Activated T-helper 1 cell treated with anti-CD3 and anti-CD28 coated beads, Interleukin-2, amount 50 U/mL, for 16 hours (primary cell): ENCODE measurements at places on chromosomes 12 and 14.
A peak's percentile ranks its signal among the peaks of the same experiment; 100 is the strongest.

DNA sequence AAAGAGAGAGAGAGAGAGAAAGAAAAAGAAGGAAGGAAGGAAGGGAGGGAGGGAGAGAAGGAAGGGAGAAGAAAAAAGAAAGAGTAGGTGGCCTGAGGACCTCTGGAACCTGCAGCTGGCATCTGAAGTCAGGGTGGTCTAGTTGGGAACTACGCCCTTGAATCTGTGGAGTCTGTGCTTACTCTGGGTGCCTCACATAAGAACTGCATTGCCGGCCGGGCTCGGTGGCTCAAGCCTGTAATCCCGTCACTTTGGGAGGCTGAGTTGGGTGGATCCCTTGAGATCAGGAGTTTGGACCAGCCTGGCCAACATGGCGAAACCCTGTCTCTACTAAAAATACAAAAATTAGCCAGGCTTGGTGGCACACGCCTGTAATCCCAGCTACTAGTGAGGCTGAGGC is 10.0 kb upstream of the NRDE2 start:
- DNase-seq: no peak

- DNase-seq: no peak
These were observed at the start of gene LRRC9 for GRCh38 chr14:59919570-59920377. TSS of gene LRRC9 (plus strand) at chr14:59920144.

GRCh38 chr14:67674139-67674479 is 323 bp downstream of the VTI1B start:
- peak; percentile 33 for DNase-seq

- no peak for DNase-seq
These were observed 8.7 kb downstream of the FLRT2 start for GRCh38 chr14:85538636-85539035.

- DNase-seq: no peak
These were observed 210.8 kb downstream of the PCNX1 start for GRCh38 chr14:71117839-71118743.

DNA sequence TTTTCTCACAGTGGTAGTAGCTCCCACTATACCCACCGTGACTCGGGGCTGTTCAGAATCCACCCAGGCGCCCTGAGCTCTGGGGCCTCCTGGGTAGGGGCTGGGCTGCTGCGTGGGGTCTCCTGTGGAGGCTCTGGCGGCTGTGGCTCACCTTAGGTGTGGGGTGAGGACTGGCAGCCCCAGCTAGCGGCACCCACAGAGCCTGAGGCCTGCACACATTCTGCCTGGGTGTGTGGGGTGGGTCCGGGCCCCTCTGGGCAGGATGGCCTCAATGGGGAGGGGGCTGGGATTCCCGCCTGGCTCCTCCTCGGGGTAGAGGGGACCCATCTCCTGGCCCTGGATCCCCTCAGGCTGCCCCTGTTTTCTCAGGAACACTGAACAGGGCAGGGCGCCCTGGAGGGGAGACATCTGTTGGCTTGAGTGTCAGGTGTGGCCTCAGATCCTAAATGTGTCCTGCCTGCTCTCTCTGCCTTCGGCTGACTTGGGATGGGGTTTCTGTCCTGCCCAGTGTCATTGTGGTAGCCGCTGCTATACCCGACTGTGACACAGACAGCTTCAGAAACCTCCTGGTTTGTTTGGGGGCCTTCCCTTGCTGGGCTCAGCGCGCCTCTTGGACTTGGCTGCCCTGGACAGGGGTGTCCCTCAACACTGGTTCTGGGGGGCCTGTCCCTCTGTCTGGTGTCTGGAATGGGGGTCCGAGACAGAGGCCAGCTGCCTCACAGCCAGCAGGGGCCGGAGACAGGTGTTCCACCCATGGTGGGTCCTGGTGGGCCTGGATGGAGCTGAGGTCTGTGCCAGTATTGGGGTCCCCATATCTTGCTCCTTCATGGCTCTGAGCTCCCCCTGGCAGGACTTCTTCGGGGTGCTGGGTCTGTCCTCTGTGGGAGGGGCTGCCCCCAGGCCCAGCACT is 354.9 kb downstream of the TMEM121 start:
- peak; percentile 3 for DNase-seq

DNA sequence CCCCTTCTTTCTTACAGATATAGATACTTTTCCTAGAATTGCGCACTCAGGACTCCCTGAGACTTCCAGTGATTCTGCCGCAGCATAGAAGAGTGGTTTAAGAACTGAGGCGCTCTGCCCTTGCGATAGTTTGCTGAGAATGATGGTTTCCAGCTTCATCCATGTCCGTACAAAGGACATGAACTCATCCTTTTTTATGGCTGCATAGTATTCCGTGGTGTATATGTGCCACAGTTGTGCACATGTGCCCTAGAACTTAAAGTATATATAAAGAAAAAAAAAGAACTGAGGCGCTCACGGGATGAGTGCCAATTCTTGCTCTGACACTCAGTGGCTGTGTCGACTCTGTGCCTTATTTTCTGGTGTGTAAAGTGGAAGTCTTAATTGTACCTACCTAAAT is 1.4 kb upstream of the CPM start:
- no peak for DNase-seq

DNA sequence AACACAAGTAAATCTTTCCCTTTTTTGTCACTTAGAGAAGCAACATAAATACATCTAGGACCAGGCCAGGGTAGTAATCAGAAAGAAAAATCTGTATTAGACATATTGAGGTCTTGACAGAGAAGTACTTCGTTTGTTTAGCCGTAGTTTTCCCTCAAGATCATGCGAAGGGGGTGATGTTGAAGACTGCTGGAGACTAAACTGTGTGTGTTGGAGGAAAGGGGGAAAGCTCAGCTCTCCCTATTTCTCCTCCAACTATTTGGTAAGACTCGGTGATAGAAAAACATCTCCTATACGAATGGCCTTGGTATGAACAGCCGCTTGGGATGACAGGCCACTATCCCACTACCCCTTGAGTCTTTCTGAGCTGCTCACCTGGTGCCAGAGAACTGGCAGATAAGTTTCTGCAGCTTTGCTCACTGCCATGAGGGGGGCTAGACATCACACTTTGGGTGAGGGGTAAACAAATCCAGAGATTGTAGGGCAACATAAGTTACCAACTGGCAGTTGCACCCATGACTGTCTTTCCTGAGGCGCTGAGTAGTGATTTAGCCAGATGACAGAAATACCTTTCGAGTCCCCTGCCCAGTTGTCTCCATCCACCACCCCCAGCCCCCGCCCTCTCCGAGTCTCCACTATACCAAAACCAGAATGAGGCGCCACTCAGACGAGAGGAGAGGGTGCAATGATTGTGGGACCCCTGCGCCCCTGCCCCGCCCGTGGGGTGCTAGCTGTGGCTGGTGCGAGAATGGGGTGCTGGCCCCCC is 685 bp downstream of the VAMP1 start:
- no peak for DNase-seq

DNA sequence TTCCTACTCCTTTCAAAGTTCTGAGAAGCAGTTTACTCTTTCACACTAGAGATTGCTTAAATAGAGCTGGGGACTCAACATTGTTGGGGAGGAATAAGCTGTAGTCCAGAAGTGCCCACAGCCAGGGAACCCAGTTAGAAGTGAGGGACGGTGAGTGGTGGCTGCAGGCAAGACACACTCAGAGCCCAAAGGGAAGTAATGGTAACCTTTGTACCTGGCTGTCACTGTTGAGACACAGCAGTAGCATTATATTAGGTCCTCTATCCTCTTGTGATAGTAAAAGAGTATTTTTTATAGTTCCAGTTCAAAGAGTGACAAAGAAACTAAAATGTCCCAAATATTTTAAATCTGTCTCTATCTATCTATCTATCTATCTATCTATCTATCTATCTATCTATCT is 263.3 kb downstream of the TTC6 start:
- DNase-seq: no peak

- DNase-seq: no peak
These were observed 5.8 kb downstream of the MARK3 start for GRCh38 chr14:103391048-103391447.

DNA sequence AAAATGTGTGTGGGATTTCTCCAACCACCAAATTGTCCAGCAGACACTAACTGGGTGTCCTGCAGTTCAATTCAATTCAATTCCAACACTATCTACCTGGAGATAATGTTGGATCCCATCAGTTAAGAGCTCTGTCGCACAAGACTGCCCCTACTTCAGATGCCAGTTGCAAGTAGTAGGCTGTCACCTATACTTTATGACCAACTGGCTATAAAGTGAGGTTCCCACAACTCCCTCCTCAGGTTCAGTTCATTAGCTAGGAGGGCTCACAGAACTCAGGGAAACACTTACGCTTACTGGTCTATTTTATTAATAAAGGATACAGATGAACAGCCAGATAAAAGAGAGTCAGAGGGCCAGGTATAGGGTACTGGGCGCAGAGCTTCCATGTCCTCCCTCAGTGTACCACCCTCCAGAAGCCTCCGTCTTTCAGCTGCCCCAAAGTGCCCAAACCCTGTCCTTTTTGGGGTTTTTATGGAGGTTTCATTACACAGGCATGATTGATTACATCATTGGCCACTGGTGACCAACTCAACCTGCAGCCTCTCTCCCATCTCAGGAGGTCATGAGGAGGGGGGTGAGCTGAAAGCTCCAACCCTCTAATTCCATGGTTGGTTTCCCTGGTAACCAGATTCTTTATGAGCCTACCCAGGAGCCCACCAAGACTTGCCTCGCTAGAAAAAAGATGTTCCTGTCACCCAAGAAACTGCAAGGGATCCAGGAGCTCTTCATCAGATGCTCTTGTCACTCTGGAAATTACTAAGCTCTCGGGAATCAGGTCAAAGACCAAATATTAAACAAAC is 7.5 kb upstream of the SERPINA5 start:
- DNase-seq: no peak

DNA sequence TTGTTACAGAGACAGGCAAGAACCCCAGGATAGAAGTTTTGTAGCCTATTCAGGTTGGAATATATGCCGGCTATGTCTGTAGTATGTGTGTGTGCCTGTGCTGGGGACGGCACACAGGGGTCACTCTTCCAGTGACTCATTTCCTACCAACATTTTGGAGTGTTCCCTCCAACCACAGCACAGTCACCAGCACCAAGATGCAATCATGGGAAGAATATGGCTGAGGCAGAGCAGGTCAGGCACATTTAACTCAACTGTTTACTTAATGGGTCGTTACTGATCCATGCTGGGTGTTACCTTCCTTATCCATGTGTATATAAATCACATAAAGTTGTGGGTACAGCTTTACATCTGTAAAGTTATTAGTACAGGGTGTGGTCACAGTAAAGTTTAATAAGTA is 178.3 kb downstream of the PRKD1 start:
- no peak for DNase-seq

DNA sequence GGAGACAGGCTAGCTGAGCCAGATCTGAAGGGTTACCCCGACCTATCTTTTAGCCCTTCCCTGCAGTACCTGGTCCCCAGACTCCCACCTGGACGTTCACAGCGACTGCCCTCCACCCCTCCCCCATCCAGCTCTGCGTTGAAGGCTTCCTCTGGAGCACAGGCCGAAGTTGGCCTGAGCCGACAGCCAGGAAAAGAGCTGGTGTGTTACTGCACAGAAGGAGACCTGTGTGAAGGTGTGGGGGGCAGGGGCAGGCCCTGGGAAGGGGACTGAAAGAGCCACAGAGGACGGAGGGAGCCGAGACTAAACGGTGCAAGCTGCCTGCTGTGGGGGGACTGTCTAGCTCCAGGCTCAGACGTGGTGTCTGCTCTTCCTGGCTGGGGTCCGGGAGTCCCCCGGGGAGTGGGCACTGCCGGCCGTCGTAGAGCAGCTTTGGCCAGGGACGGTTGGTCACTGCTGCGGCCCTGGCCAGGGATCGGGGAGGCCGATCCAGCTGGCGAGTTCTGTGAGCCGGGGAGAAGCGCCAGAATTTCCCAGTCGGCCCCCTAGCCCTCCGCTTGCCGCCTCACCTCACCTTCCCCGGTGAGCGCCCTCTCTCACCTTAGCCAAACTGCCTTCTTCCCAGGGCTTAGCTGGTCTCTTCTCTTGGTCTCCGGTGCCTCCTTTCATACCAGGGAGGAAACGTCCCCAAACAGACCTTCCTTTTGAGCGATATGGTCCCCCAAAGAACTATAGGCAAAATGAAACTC is 899 bp upstream of the COL2A1 start:
- DNase-seq: no peak

GRCh38 chr14:106062502-106063272 is 536.3 kb downstream of the TMEM121 start:
- no peak for DNase-seq

GRCh38 chr14:54866588-54866987 is 36.0 kb downstream of the GCH1 start:
- no peak for DNase-seq

DNA sequence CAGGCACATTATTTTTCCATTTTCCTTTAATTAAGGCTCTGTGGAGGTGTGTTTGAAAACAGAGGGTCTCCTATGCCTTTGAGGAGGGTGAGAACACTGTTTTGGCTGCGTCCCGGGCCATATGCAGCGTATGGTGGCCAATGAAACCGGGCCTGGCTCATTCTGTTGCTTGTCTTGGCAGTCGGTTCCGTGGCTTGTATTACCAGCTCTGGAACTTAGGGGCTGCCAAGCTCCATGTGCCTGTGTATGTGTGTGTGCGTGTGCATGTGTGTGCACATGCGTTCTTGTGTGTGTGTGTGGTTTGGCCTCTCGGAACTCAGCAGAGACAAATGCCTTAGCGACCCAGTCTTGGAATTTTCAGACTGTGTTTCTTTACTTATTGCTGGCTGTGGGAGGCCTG is 2.7 kb downstream of the JDP2 start:
- no peak for DNase-seq

DNA sequence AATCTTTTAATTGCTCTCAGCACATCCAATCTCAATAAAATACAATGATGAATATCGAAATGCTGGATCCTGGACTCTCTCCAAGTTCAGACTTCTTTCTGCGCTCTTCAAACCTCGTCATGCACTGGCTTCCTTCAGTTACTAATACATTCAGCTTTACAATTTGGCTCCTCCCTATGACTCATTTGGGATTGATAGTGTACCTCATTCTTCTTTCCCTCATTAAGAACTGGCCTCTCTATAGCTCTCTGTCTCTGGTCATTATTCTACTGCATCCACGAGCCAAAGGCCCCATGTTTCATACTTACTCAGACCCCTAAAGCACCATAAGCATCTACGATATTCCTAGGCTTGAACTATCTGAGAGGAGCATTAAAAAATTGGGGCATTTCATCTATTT is 4.9 kb downstream of the TSPAN8 start:
- no peak for DNase-seq

GRCh38 chr12:2262449-2262848 is 209.7 kb downstream of the CACNA1C start:
- no peak for DNase-seq

DNA sequence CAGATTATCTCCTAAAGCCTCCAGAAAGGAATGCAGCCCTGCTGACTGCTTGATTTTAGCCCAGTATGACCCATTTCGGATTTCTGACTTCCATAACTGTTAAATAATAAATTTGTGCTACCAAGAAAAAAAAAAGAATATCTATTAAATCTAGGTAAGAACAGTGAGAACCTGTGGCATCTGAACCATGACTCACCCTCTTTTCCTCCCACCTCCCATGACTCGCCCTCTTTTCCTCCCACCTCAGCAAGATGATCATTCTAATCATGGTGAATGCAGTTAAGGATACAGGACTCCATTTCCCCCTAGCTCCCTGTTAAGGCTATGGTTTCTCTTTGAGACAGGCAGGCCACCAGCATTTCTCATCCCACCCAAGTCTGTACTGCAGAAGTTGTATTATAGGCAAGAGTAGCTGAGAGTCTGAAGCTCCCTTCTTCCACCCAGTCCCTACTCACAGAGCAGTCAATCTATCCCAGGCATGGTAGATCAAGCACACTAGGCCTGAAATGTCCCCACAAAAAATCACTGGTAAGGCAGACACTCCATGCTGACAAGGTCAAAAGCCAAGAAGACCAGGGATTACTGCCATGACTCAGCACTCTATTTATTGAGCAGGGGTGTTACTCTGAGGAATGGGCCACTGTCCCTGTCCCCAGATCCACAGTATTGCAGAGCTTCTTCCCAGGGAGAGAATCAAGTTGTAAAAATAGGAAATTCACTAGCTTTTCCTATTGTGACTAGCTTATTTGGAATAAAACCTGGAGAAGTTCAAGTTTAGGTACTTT is 188.9 kb downstream of the ADAMTS20 start:
- no peak for DNase-seq
